ENCODE measurements at places on chromosomes 11 and 22.

GRCh38 chr11:60831143-60831500 is 10.8 kb upstream of the CCDC86 start:
- DNase-seq, result peak; percentile 76

DNA sequence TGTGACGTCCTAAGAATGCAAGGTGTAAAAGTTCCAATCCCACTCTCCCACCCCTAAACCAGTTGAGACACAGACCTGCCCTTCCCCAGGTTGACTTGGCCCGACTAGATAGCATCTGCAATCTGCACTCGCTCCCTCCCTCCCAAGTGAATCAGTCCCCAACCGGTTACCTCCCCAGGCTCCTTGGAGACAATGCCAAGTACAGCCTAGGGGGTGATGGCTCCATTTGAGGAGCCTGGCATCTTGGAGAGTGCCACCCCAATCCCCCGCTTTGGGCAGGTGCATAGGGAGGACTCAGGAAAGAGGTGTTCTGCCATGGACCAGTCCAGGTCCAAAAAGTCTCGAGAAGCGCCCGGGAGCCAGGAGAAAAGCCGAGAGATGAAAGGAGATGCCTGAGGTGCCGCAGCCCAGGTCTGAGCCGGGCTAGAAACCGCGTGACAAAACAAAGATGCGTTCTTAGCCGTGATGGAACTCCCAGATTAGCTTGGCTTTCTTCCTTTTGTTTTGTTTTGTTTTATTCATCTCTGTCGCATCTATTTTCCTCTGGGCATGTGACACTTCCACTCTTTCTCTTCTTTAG is 18.7 kb upstream of the SNX32 start:
- DNase-seq, result no peak

DNA sequence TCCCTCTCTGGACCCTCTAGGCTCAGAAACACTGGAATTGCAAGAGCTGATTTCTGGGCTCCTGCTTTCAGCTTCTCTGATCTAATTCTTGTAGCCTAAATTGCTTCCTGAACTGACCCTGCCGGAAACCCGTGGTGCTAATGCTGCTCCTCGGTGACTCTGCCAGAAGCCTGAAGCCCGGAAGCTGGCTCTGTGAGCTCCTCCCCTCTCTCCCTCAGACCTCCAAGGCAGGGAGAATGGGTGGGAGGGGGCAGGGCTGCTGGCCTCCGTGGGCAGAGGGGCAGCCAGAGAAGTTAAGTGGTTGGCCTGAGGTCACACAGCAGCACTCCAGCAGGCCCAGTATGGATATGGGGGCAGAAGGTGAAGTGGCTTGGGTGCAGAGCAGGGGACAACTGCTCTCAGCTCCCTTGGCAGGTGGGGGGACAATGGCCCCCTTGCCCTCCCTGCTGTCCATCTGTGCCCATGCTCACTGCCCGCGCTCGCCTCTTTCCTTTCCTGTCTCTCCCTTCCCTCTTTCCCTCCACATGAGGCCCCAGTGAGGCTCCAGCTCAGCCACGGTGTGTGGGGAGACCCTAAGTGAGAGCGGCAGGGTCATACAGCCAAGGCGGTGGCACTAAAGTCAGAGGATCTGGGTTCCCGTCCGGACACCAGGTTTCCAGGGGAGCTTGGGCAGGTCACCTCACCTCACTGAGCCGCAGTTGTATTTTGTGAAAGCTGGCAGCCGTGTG is 16.2 kb downstream of the CAPN5 start:
- DNase-seq, result no peak

DNA sequence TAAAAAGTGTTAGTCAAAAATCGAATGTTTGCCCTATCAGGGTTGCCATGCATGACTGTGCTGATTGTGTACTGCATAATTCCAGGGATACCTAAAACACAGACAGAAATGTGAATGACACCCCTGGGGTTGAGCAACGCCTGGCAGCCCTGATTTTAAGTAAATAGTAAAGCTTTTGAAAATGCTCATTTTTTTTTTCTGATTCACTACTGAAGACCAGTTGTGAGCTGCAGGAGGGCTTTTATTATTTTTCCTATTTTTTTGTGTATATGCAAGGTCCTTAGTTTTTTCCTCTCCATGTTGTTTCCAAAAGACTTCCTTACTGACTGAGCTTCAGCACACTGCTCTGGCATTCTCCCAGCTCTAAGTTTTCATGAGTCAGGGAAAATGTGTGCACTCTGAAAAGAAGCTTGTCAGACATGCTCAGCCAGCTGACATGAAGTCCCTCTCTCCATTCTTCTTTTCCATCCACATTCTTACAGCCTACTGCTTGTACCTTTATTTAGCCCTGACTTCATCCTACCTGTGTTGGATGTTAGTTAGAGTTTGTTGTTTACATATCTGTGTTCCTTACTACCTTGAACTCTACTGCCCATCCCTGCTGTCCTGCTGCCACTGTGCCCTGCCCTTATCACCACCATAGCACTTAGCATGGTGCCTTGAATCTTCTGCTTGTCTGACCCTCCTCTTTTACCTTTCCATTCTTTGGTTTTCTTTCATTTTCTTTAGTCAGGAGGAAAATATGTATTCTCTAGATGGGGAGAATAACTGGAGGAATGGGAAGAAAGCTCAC is 79.5 kb downstream of the HORMAD2 start:
- DNase-seq, result peak; percentile 82

DNA sequence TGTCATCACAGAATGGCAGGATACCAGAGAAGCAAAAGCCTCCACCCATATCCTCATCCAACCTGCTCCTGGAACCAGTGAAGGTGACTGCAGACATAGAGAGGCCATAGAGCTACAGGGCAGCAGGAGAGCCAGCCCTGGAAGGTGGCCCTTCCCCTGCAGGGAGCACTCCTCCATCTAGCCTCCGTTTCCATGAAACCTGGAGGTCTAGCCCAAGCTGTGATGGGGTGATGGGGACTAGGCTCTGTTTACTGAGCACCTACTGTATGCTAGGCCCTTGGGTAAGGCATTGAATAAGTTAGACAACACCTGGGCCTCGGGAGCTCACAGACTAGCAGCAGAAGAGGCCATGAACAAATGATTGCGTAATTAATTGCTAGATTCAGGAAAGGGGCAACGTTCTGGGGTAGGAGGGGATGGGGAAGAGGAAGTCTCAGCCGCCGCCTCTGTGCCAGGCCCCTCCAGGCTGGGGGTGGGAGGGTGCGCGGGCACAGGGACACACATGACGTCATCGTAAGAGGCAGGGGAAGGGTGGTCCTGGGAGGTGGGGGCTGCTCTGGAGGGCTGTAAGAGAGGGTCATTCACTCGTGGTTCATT is 784 bp upstream of the SYNGR1 start:
- no peak for DNase-seq

- DNase-seq, result peak; percentile 87
Observed at GRCh38 chr11:83054904-83055380, 16.8 kb downstream of the RAB30 start.
